ENCODE measurements at places on chromosomes 12 and 14.

DNA sequence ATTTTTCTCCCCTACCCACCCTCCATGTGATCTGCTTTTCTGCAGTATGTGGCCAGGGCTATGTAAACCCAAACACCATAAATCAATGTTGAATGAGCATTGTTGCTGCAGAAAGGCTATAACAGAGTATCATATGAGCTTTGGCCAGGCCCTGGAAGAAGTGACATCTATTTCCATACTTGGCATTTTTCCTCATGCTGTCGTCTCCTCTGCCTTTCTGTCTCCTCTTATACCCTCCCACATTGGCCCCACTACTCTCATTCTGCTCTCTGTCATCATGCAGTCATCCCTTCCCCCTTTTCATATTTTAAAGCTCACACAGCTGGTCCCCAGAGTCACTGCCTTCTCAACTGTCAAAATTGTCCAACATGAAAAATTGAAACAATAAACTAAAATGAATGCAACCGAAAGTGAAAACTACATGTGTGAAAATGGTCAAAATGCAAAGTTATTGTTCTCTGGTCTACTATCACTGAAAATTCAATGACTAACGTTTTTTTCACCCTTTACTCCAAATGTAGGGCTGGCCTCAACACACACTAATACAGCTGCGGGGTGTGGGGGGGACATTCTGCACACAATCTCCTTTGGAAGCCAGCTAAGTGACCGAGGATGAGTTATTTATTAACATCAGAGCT is 290.7 kb upstream of the TMPO start:
- DNase-seq, result no peak

GRCh38 chr12:39124768-39125167 is 219.4 kb upstream of the CPNE8 start:
- DNase-seq, result no peak

GRCh38 chr14:101133068-101133467 is 229.5 kb upstream of the RTL1 start:
- no peak for DNase-seq

GRCh38 chr12:87074781-87075180 is 818.6 kb upstream of the MGAT4C start:
- DNase-seq, result no peak

DNA sequence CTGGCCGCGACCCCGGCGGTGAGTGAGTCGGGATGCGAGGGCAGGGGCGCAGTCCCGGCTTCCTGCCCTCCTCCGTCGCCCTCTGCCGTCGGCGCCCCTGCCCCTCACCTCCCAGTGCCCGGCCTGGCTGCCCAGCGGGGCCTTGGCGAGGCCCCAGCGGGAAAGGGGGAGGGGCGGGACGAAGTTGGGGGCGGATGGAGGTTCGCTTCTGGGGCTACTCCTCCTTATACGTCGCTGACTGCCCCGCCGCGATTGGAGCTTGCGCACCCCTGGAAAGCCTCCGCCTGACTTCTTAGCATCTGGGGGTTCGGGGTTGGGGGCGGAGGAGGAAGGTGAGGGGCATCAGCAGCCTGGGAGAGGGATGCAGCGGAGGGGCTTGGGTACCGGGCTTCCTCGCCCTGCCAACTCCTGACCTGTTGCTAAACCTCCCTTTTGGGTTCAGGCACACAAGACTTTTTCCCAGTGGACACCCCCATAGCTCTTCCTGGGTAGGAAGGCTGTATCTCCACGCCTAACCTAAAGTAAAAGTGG is 406 bp downstream of the TMEM263 start:
- DNase-seq, result no peak

GRCh38 chr12:132266802-132267201 is 62.6 kb downstream of the GALNT9 start:
- no peak for DNase-seq

- peak; percentile 21 for DNase-seq
Observed at GRCh38 chr14:95040708-95041476, 116.4 kb downstream of the DICER1 start.

DNA sequence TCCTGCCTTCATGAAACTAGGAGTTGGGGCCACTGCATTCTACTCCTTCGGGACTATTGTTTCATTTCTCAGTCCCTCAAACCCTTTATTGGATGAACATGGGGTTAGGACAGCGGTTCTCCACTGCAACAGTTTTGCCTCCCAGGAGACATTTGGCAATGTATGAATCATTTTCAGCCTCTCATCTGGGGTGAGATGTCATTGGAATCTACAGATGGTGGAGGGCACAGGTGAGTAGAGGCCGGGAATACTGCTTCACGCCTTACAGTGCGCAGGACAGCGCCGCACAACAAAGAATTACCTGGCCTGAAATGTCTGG is 649 bp upstream of the GNPNAT1 start:
- no peak for DNase-seq

DNA sequence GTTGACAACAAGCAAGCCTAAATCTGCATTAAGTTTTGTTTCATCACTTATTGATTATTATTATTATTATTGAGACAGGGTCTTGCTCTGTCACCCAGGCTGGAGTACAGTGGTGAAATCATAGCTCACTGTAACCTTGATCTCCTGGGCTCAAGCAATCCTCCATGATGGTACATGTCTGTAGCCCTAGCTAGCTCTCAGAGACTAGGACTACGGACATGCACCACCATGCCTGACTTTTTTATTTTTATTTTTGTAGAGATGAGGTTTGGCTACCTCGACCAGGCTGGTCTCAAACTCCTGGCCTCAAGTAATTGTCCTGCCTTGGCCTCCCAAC is 35.7 kb upstream of the STK38L start:
- DNase-seq, result no peak

GRCh38 chr14:81169711-81170103 is 51.1 kb downstream of the GTF2A1 start:
- DNase-seq, result peak; percentile 58

DNA sequence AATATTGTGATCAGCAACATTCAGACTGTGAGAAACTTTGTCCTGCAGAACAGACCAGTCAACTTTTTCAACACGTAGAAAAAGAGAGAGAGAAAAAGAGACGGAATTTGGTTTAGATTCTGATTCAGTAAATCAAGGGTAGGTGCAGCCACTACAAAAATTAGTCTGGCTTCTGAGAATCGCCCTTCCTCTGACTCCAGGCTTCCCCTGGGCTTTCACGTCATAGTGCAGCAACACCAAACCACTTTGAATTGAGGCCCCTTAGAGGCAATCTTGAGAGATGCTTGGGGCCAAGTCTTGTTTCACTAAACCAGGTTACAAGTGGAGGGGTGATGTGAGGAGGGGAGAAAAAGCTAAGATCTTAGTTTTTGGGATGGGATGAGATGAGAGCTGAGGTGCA is 37.5 kb upstream of the PTGR2 start:
- no peak for DNase-seq

- no peak for DNase-seq
Observed at GRCh38 chr12:106675651-106676435, 93.0 kb downstream of the RFX4 start.

DNA sequence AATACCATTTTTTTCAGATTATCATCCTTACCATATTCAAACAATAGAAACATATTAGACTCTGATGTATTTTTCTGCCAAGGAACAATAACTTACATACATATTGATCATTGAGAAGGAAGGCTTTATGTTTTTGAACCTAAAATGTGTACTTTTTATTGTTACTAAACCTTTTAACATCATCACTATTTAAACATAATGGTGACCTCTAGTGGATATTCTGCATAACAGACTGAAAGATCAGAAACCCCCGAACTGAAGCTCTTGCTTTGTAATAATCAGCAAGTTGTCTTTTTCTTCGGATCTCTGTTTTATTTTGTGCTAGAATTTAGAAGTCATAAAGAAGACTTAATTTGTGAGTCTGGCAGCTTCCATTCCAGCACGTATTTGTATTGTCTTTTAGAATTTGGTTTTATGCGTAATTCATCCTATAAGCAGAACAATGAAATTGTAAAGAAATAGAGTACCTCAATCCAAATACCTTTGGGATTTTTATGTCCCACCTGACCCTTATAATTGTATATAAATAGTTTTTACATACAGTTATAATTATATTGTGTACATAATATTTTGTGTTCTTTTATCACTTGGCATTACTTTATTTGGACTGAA is 125.9 kb upstream of the ATF1 start:
- no peak for DNase-seq

GRCh38 chr14:42112108-42112507 is 505.4 kb downstream of the LRFN5 start:
- DNase-seq, result no peak

DNA sequence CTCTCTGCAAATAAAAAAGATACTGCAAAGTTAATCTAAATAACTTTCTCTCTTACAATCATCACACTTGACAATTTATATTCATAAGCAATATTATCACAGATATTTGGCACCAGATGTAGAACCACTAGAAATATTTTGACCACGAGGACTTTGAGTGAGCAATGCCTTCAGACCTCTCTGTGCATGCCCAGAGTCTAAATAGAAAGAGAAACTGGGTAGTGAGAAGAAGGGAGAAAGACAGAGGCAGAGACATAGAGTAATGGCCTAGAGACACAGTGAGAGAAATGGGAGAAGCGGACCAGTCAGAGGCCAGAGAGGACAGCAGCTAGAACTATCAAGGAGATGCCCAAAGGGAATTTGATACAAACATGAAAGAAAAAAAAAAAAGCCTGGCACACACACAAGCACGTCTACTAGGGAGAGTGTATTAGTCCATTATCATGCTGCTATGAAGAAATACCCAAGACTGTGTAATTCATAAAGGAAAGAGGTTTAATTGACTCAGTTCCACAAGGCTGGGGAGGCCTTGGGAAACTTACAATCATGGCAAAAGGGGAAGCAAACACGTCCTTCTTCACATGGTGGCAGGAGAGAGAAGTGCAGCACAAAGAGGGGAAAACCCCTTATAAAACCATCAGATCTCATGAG is 41.1 kb downstream of the BMP4 start:
- no peak for DNase-seq

DNA sequence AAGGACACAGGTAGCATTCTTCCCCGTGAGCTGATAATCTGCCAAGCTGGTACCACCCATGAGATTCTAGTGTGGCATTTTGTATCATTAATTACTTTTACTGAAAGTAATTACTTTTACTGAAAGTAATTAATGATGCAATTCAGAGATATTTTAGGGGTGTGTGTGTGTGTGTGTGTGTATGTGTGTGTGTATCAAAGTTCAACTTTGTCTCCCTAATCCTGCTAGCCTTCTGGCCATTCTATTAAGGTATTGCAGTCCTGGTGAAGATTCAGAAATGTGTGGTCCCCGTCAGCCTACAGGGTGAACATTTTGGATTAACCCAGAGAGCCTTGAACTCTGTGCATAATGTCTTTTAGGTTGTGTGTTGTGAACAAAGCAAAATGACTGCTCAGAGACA is 310.8 kb downstream of the ZFP36L1 start:
- DNase-seq, result no peak
